ENCODE measurements at places on chromosomes 2 and 18.
A peak's percentile ranks its signal among the peaks of the same experiment; 100 is the strongest.

GRCh38 chr2:48854681-48855080 is 99.2 kb upstream of the LHCGR start:
- no peak for DNase-seq

DNA sequence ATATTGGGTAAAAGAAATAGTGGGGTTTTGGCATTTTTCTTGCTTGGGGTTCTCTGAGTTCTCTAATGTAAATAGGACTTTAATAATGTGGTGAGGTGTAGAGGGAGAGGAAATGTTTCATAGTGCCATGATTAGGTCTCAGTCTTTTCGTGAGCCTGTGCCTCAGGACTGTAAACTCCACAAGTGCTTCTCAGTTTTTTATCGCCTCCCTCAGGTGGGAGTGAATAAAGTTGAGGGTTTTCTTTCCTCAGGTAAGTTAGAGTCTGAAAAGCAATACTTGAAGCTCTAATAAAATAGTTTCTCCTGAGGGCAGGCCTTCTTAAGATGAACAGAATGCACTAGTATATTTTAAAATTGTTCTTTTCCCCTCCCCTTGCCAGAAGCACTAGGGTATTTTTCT is 243.1 kb upstream of the SETBP1 start:
- DNase-seq: no peak

DNA sequence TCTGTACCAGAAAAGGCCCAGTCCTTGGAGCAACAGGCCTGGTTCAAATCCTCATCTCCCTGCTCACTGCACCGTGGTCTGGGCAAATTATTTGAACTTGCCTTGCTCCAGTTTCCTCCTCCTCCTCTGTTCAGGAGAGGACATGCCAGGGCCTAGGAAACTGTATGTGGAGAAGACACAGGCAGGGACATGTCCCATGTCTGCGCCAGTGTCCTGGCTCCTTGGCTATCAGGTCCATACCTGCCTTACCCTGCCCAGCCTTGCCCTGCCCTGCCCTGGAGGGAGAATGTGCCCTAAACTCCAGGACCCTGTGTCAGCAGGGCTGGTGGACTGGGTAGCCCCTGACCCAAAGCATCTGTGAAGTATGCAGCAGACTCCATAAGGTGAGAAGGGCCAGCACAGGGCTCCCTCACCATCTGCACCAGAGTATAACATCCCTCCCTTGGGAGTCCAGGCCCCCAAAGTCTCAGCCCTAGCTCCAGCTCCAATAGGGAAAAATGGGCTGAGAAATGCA is 165.3 kb downstream of the GALNT1 start:
- no peak for DNase-seq

- no peak for DNase-seq
Measured at GRCh38 chr2:69026026-69026425, 13.0 kb downstream of the ANTXR1 start.

GRCh38 chr2:166042356-166042755 is 85.5 kb downstream of the SCN1A start:
- no peak for DNase-seq

DNA sequence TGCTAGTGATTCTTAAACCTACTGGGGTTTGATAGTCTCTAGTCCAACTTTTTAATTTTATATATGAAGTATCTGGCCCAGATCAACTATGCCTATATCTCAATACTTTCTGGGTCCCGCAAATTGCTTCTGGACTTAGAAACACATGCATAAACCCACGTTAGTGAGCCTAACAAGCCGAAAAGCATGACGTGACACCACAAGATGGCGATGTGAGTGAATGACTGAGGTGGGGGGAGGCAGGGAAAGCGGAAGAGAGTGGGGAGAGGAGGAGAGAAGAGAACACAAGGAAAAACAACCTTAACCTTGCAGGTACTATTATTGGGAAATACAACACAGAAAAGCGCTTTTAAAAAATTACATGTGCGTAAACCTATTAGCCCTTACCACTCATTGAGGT is 13.8 kb downstream of the PDIA6 start:
- no peak for DNase-seq

DNA sequence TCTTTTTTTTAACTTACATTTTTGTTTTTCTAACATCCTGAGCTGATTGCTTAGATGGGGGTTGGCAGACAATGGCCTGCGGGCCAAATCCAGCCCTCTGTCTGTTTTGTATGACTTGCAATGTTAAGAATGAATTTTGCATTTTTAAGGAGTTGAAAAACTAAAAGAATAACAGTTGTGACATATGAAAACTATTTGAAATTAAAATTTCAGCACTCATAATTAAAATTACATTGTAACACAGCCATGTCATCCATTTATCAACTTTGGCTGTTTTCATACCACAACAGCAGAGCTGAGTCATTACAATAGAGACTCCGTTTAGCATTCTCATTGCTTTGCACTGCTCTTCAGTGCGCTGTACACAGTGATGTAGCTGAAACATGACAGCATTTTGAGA is 94.1 kb upstream of the MC4R start:
- DNase-seq: no peak

- no peak for DNase-seq
Measured at GRCh38 chr2:102149644-102150455, 7.3 kb downstream of the IL1R1 start.

DNA sequence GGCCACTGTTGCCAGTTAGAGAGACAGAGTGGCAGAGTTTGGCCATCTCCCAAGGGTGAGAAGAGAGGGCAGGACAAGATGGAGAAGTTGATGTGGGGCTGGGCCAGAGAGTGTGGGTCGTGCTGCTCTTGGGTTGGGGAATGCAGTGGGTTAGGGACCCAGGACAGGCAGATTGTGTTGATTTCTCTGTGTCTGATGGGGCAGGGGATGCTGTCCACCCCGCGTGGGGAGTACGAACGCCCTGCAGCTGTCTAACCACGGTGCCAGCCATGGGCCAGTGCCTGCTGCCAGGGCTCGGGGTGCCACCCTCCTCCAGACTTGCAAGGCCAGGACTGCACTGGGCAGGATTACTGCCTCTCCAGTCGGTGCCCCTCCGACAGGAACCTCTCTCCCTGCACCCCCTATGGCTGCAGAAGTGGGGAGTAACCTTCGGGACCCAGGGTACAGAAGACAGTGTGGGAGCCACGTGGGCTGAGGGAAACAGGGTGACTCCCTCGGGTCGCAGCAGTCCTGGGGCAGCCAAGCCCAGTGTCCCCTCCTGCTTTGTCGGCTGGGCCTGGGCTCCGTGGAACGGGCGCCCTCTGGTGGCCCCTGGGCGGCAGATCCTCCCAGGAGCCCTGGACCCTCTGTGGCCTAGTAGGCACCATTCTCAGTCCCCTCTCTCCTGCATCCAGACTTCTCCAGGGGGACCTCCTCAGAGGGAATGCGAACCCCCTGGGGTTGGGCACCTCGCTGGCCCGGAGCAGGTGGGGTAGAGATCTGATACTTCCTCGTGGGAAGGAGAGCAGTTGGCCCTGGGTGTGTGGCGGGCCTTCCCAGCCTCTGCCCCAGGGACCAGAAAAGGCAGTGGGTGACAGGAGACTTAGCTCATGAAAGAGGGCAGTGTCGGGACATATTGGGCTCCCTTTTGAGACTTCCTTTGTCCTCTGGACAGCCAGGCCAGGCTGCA is 2.7 kb downstream of the GPC1 start:
- DNase-seq: peak; percentile 52

GRCh38 chr18:27994571-27994970 is 182.4 kb downstream of the CDH2 start:
- DNase-seq: no peak

DNA sequence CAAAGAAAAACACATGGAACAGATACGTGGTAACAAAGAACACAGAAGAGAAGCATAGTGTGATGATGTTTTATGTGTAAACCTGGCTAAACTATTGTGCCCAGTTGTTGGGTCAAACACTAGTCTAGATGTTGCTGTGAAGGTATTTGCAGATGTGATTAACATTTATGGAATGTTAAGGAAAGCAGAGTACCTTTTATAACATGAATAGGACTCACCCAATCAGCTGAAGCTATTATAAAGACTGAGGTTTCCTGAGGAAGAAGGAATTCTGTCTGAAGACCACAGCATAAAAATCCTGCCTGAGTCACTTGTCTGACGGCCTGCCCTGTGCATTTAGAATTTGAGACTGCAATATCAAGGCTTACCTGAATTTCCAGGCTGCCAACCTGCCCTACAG is 253.1 kb downstream of the DYM start:
- no peak for DNase-seq

GRCh38 chr2:221551864-221552263 is 20.2 kb downstream of the EPHA4 start:
- no peak for DNase-seq

DNA sequence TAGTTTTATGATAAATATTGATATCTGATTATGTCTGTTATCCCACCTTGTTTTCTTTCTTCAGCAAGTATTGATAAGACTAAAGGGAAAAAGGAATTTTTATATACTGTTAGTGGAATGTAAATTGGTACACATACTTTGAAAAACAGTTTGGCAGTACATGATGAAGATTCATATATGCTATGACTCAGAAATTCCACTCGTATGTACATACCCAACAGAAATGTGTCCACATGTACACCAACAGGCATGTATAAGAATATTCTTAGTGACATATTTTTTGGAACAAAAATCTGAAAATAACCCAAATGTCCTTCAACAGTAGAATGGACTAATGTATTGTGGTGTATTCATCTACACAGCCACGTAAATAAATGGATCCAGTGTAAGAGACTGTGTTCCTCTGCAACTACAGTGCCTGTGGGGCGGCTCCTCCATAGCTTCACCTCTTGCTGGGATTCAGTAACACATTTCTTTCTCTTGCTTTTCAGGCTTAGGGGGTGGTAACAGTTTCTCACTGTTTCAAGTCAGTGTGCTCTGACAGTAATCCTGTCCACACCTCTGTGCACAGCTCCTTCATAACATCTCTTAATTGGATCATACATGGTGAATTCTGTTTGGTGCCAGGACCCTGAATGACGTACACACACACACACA is 35.5 kb upstream of the ALMS1 start:
- no peak for DNase-seq

DNA sequence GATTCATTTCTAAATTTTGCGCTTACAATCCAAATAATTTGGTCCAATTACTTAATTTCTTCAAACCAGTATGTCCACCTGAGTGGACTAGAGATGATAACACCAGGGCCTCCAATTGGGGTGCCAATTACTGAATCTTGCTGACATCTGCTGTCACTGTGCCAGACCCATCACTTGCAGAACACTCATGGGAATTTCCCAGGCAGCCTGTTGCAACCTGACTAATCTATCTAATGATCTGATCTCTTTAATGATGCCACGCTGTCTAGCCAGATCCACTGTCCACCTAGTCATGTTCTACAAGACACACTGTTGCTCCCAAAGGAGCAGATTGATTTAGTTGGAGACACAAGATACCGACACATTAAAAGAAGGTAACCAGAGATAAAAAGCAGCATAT is 11.8 kb upstream of the LRP1B start:
- DNase-seq: no peak

DNA sequence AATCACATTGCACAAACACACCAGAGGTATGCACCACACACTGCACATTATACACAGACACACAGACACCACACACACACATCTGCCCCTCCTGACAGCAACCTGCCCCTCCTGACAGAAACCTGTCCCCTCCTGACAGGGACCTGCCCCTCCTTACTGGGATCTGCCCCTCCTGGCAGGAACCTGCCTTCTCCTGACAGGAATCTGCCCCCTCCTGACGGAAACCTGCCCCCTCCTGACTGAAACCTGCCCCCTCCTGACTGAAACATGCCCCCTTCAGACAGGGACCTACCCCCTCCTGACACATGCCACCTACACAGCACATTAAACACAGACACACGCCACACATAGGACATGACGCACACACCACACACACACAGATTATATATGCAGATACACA is 88.9 kb downstream of the PXDN start:
- no peak for DNase-seq

GRCh38 chr2:145157741-145158591 is 638.0 kb upstream of the ZEB2 start:
- no peak for DNase-seq

- no peak for DNase-seq
Measured at GRCh38 chr2:65686928-65687521, 254.6 kb upstream of the SPRED2 start.

DNA sequence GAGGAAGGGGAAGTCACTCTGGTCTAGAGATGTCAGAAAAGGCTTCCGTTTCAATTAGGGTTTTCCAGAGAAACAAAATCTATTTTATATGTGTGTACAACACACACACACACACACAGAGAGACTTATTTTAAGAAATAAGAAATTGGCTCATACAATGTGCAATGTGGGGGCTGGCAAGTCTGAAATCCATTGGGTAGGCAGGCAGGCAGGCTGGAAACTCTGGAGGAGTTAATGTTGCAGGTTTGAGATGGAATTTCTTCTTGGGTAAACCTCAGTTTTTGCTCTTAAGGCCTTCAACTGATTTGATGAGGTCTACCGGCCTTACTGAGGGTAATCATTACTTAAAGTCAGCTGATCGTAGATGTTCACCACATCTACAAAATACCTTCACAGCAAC is 62.6 kb downstream of the MDH1 start:
- no peak for DNase-seq

DNA sequence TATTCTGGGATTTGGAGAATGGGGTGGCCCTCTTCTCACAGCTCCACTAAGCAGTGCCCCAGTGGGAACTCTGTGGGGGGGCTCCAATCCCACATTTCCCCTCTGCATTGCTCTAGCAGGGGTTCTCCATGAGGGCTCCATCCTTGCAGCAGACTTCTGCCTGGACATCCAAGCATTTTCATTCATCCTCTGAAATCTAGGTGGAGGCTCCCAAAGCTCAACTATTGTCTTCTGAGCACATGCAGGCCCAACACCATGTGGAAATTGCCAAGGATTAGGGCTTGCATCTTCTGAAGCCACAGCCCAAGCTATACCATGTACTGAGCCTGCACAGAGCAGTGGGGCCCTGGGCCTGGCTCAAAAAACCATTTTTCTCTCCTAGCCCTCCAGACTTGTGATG is 162.4 kb upstream of the CWC22 start:
- DNase-seq: no peak

- no peak for DNase-seq
Measured at GRCh38 chr2:64348386-64349130, 105.4 kb upstream of the LGALSL start.

DNA sequence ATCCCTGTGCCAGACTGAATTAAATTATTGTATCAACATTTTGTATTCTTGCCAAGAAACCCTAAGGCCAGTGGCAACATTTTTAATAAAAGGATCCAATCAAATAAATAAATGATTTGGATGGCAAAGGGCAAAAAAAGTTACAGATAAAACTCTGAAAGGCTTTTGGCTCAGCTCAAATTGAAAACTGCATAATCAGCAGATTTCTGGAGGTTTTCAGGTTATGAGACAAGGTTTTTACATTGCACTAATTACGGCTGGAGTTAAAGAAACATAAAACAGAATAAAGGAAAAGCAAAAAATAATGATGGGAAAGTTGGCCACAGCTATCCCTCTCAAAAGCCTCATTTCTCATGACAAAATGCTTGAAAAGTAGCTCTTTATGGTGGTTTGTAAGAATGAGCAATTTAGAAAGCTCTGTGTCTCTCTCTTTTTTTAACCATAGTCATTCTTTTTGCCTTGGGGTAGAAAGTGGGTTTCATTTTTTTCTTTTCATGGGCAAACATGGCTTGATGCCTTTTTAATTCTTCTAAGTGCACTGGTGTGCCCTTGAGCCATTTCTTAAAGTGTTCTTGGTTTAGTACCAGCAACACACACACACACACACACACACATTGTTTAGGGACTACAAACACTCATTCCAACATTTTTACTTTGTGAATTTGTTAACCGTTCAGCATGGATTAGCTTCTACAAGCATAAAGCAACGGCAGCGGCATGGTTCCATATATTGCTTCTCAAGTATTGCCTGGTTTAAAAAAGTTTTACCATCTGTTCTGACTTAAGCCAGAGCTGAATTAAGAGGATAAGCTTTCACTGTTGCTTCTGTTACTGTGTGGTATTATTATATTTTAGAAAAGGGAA is 747.1 kb upstream of the FSHR start:
- DNase-seq: no peak

All from activated effector memory CD4-positive, alpha-beta T cell treated with Interleukin-2 at 50 U/mL for 16 hours (primary cell).